ENCODE measurements at places on chromosomes 11 and 22.
A peak's percentile ranks its signal among the peaks of the same experiment; 100 is the strongest.

GRCh38 chr22:38239101-38239761, 33.6 kb downstream of the TMEM184B start:
- no peak for DNase-seq

DNA sequence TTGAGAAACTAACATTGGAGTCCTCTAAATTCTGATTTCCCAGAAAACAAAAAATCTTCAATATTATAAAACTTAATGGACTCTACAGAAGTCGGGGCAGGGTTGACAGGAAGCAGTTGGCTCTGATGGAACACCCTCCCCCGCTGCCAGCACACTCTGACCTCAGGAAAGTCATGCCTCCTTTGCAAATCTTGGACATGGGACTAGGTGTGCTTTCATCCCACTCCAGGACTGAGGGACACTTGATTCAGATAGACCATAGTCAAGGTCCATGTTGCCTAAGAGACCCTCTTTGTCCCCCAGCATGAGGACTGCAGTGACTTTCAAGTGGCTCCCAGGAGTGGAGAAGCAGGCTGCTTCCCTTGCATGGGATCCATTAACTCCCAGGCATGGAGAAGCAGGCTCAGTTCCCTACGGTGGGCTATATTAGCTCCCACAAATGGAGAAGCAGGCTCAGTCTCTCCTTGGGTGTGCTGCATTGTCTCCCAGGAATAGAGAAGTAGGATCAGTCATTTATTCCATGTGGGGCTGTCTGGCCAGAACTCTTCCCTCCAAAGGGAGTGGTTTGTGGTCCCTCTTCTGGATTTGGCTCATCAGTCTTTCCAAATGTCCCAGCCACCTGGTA, 38.3 kb downstream of the C22orf31 start:
- DNase-seq, result no peak

DNA sequence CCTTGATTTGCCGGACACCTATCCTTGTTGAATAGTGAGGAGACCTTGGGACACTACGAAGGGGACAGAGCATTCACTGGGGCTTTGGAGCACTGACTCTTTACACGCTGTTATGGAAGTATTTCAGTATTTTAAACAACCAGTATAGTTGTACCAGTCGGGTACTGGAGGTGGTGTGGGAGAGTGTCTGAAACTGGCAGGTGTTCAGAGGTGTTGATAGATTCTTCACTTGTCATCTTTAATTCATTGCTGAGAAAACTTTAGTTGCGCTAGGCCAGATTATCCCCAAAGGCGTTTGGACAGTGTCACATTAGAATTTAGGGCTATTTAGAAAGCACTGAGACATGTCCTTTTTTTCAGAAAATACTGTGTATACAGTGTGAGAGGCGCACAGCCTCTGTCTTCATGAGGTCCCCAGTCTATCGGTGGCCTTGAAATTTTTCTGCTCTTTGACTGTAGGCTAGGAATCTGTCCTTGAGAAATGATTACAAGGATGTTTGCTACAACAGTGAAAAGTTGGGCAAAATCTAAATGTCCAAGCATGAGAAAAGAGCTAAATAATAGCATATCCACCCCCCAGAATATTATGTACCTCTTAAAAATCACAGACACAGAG, 69.7 kb downstream of the TEAD1 start:
- DNase-seq, result no peak

DNA sequence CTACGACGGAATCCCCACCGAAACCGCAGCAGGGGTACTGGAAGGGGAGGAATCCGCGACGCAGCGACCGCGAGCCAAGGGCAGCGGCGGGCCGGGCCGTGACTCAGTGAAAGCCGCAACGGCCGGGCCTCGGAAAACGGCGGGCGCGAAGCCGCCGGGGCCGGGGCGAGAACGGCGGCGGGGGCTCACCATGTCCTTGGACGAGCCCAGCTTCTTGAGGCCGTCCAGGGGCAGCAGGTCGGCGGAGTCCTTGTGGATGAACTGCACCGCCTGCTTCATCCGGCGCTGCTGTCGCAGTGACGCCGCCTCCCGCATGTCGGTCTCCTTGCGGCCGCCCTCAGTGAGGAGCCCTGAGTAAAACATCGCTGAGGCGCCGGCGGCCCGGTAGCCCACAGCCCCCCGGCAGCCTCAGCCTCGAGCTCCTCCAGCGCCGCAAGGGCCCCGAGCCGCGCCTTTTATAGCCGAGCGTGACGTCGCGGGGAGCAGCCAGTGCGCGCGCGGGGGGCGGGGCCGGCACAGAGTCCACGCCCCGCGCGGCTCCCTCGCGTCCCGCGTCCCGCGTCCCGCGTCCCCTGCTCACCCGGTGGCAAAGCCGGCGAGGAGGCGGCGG, at the start of gene NRIP3:
Gene NRIP3 (minus strand): TSS at position 429 of the 610 bp plus-strand sequence. CDS start 66 bp downstream, at position 363.
- DNase-seq, result peak; percentile 84

DNA sequence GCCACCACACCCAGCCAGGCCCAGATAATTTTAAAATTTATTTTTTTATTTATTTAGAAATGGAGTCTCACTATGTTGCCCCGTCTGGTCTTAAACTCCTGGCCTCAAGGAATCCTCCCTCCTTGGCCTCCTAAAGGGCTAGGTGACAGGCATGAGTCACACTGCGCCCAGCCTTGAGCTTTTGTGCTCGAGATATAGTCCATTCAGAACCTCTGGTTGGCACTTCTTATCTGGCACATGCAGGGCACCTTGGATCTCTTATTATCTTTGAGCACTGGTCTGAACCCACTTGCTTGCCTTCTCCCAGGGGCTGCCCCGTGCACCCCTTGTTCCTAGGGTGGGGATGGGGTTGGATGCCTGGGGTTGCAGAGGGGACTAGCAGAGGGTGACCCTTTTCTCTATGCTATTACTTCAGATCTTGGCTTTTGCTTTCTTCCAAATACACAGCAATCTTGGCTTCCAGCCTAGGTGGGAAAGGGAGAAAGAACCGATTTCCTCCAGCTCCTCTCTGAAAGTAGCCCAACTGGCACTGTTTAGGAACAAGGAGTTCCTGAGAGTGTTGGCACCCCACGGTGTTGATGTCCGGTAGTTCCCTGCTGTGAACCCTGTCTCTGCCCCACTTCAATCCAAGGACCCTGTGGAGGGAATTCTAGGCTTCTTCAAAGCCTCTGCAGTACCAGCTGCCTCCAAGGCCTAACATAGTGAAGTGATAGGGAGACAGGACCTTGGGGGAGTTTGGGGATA, 1.3 kb upstream of the SLC3A2 start:
- no peak for DNase-seq

DNA sequence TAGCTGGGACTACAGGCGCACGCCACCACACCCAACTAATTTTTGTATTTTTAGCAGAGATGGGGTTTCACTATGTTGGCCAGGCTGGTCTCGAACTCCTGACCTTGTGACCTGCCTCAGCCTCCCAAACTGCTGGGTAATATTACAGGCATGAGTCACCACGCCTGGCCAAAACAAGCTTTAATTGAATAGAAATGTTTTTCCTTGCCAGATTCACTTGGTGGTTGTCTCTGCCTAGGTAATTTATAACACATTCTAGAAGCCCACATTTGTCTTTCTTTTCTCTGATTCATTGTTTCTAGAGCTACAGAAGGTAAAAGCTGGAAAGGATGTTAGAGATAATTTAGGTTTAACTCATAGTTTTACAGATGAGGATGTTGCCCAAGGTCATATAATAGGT, 41.3 kb downstream of the CECR2 start:
- no peak for DNase-seq

DNA sequence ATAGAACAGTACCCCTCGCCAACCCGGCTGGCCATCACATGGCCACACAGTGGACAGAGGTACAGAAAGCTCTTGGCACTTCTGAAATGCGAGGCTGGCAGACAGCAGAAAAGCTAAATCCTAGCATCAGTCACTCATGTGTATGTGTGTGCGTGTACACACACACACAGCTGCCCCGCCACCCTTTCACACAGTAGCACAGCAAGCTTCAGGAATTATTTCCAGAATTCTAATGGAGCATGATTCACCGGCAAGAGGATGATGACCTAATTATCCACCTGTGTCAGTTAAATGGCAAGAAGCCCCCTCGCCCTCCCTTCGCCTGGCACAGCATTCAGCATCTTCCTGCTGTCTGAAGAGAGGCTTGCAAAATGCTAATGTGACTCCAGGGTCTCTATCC, 336.0 kb downstream of the SHANK2 start:
- no peak for DNase-seq

DNA sequence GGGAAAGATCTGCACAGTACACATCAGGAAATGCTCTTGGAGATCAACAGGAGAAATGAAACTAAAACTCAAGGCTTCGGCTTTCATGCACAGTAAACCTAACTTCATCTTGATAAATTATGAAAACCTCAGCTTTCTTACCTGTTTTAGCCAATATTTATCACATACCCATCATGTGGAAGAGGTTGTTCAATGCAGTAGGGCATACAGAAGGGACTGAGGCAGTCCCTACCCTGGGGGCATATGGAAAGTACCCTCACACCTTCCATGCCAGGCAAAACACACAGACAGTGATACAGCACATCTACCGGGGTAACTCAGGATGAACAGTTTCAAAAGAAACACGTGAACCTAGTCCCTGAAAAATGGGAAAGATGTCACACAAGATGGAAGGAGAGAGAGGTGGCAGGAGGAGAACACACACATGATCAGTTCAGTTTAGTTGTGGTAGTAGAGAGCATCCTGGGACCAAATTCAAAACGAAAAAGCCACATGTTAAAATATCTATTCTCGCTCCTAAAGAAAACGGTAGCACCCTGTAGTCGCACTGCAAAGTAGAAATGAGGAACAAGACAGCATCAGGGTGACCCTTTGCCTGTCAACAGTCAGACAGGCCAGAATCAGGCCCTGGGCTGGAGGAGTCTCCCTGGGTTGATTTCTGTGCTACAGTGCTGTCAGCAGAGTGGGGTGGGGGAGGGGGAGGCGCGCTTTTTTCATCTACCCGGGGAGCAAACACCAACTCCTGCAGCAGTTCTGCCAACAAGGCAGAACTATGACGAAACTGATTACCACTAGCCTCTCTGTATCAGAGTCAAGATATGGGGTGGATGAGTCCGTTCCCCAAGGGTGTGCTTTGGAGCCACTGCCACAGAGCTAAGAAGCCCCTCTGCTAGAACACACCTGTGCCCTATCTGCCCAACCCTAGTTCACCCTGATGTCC, 1.3 kb downstream of the HIRA start:
- DNase-seq, result peak; percentile 56

- no peak for DNase-seq
Observed at GRCh38 chr11:122686111-122686510, 30.6 kb downstream of the UBASH3B start.

DNA sequence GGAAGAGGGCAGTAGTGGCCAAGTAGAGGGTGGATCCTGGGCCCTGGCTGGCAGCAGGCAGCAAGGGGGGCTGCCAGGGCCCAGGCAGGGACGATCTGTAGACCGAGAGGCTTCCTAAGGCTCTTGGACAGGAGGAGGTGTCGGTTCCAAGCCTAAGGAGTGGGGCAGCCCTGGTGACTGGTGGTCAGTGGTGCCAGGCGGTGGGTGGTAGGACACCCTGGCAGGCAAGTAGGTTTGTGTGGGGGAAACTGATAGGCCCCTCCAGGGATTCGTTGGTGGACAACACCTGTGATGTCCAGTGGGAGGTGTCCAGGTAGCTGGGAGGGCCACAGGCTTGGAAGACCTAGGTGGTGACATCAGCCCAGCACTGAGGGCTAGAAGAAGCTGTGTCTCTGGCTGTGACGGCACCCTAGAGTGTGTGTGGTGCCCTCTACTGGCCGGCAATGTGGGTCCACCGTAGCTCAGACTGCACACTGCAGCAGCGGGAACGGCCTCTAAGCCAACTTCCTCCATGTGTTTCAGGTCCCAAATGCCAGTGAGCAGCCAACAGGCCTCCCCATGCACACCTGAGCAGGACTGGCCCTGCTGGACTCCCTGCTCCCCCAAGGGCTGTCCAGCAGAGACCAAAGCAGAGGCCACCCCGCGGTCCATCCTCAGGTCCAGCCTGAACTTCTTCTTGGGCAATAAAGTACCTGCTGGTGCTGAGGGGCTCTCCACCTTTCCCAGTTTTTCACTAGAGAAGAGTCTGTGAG, 9.4 kb upstream of the SAMM50 start:
- DNase-seq, result peak; percentile 73

DNA sequence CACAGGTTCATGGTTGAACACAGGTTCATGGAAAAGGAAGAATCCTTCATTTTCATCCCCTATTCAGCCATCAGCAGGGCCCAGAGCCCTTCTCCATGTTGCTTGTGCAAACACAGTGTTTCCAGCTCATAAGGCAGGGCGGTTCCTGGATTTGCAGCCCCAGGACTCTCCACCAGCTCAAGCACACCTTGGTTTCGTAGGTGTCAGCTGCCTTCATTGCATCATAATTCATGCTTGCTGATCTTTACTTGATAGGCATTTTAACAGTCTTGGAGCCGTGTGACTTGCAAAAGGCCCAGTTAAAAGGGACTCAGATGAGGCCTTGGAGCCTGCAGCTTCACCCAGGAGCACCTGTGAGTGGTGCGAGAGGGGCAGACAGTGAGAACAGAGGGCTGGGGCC, 318.1 kb upstream of the B3GAT1 start:
- no peak for DNase-seq

- DNase-seq, result no peak
Observed at GRCh38 chr11:15630896-15631295, 516.2 kb downstream of the INSC start.

GRCh38 chr11:3088806-3089205, 31.6 kb upstream of the CARS1 start:
- no peak for DNase-seq

Data from CD4-positive, alpha-beta T cell treated with Interleukin-6 for 4 hours (primary cell).